ENCODE measurements at places on chromosomes 3 and 15.

- no peak for DNase-seq
Measured at GRCh38 chr15:39907216-39907615, 12.8 kb downstream of the GPR176 start.

GRCh38 chr3:100973594-100973993 lies 19.6 kb downstream of the ABI3BP start:
- DNase-seq, result no peak

DNA sequence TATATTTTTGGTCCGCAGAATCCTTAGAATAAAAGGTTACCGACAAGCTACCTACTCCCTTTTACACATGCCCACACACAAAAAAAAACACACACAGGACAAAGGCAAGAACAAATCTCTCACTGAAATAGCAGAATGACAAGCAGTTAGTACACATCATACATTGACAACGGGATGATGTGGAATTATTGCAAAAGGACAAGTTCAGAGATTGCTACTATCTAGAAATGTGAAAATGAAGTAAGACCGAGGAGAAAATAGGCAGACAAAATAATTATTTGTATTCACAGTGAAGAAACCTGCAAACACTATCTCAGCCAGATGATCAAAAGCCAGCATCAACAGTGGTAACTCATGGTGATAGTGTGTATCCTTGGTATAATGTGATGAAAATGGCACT lies 112.2 kb upstream of the C3orf80 start:
- no peak for DNase-seq

DNA sequence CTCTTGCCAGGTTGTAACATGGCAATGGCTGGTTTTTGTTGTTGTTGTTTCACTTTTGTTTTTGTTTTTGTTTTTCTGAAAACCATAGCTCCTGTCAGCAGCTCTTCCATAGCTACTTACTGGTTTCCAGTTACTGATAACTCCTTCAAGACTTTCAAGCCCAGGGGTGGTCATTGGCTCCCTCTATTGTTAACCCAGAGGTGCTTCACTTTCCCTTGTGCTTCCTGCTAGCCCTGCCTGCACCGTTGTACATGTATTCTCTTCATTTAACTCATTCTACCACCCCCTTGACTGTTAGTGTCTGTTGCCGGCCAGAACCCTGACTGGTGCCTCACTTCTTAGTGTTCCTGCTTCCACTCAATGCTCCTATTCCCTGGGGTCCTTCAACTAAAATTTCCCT lies 4.2 kb upstream of the TRAT1 start:
- DNase-seq, result no peak

DNA sequence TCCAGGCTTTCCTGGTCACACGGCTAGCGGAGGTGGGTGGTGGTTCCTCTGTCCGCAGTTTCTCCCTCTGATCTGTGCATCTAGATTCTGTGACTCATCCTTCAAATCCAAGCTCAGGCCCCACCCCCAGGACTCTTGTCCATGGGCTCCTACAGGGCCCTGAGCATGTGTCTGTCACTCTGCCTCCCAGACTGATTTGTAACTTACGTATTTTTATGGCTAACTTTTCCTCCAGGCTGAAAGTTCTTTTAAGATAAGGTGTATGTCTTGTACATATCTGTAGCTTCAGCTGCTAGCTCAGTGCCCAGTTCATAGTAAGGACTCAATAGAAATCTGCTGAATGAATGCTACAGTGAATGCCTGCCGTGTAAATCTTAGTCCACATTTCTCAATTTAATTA lies 8.0 kb downstream of the ESYT3 start:
- no peak for DNase-seq

GRCh38 chr3:27802425-27802824 lies 80.3 kb upstream of the EOMES start:
- DNase-seq, result no peak

GRCh38 chr3:41485484-41485883 lies 286.2 kb downstream of the CTNNB1 start:
- no peak for DNase-seq

DNA sequence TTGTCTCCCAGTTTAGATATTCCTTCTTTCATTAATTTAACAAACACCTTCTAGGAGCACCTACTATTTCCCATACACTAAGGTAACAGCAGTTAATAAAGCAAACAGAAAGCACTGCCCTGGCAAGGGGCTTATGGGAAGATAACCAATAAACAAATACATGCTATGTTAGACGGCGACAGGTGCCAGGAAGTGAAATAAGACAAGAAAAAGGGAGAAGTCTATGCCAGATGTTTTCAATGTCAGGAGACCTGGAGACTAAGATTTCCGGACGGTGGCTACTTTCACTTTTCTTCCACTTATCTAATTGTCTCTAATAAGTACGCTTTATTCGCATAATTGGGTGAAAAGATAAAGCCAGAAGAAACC lies 32.5 kb upstream of the ZNF445 start:
- DNase-seq, result no peak

DNA sequence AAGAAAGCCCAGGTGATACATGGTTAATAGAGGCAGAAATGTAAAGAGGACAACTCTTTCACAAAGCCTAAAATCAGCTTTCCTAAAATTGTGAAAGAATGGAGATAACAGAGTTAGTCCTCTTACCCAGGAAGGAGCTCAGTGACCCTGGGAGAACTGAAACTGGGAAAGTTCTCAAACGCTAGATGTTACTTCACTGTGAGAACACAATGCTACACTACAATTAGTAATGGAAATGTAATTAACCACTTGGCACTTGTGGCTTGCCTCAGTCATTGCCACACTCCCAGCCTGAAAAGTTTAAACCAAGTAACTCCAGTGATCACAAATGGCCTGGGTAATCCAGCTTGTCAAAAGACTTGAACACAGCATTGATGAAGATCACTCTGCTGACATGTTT lies 102.7 kb upstream of the FGF7 start:
- DNase-seq, result no peak

GRCh38 chr3:171753025-171753472 lies 57.2 kb downstream of the PLD1 start:
- DNase-seq, result no peak

GRCh38 chr3:195200010-195200822 lies 70.7 kb downstream of the XXYLT1 start:
- no peak for DNase-seq

- DNase-seq, result no peak
Measured at GRCh38 chr3:74561881-74562280, 52.6 kb downstream of the CNTN3 start.

DNA sequence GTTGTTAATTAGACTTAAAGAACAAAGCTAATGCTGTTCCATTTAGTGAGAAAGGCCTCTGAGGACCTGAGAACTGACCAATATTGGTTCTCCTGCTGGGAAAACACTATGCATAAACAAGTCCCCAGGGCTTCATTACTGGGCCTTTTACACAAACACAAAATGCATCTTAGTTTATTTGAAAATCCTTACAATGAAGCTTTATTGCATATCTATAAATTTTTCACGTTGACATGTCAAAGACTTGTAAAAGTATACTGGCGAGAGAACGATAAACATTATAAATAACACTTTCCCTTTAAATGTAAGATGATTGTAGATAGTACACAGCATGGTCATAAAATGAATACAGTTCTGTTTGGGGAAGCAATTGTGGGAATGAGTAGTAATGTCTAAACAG lies 151.7 kb downstream of the ROBO2 start:
- DNase-seq, result no peak

DNA sequence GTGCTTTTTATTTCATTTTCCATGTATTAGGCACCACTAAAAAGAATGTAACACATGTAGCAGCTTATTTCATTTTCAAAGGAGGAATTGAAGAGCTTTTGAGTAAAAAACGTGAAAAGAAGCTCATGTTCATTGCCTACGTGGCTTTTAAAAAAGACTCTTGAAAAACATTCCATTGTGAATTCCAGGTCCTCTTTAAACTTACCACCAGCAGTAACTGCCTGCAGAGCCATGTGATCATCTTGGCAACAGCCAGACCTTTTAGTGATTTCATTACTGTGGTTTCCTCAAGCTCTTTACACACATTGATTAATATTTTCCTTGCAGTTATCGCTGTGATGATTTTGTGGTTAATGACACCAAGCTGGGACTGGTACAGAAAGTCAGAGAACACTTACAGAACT lies 43.8 kb upstream of the FBXL22 start:
- no peak for DNase-seq

DNA sequence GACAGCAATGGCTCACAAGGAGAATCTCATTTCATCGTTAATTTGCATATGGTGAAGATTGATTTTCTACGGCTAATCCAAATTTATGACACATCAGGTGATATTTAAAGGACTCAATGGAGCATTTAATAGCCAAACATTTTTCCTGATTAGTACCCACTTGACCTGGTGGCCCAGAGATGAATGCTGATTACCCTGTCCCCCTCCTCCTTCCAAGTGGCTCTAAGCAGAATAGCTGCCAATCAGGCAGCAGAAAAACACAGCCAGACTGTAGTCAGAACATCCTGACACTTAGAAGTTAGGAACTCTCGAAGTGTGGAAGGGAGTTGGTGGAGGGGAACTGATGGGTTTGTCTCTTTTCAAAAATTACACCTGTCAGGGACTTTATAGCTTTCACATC lies 302.5 kb downstream of the ZNF621 start:
- no peak for DNase-seq

DNA sequence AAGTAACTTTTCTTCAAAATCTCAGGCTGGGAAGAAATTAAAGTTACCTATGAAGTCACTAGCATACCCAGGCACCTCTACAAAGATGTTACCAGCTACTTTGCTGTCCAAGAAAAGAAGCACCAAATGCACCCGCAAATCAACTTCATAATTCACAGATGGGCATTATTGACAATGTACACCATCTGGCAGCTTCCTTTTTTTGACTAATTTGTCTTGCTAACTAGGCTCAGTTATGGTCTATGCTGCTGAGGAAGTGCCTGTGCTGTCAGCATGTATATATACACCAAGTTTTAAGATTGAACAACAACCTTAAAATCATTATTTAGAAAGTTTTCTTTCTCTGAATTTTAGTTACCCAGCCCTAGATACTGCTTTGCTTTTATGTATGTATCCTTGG lies 93.8 kb downstream of the NSUN3 start:
- DNase-seq, result no peak

- DNase-seq, result no peak
Measured at GRCh38 chr3:10695595-10696285, 120.3 kb upstream of the SLC6A11 start.

- DNase-seq, result no peak
Measured at GRCh38 chr3:55097441-55097840, 169.6 kb upstream of the LRTM1 start.

GRCh38 chr15:57017024-57017423 lies 98.6 kb downstream of the TCF12 start:
- DNase-seq, result peak; percentile 3
